Kidney tubule cell (primary cell): ENCODE measurements at places on chromosomes 1 and 21.

GRCh38 chr1:119811985-119812557 is 811 bp upstream of the REG4 start:
- DNase-seq, result no peak

GRCh38 chr1:205456383-205456867 is 580 bp upstream of the BLACAT1 start:
- DNase-seq, result no peak

DNA sequence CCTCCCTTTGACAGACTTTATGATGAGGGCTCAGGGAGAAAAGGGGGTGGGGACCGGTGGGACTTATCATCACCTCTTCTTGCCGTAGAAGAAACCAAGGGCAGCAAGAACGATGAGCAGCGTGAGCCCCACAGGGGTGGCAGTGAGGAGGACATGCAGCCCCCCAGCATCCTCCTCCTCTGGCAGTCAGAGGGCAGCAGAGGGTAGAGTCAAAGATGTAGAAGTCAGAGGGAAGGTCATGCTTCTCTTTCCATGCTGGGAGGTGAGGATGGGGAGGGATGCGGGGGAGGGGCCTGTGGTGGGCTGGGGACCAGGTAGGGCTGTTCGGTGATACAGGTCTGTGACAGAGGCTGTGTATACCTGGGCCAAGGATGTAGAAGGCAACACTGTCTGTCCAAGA is 14.8 kb downstream of the INSRR start:
- DNase-seq, result no peak

GRCh38 chr1:43818691-43819090 is 111.4 kb downstream of the ST3GAL3 start:
- DNase-seq, result no peak

DNA sequence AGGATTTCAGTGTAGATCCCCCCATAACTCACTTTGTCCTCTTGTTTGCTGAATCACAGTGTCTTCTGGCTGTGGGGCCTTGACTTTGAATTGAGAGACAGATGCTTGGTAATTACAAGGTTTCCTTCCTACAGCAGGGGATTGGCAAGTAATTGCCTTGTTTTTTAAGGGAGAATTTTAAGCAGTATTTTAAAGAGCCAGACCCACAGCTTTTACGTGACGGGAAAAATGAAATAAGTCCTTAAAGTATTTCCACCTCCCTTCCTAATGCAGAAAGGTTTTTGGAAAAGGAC is 41.0 kb downstream of the PGBD5 start:
- DNase-seq, result no peak

GRCh38 chr1:203281851-203282661 is 23.3 kb upstream of the BTG2 start:
- DNase-seq, result no peak

GRCh38 chr1:22115286-22115685 is 27.6 kb downstream of the WNT4 start:
- DNase-seq, result no peak

GRCh38 chr21:21268061-21268471 is 269.9 kb downstream of the NCAM2 start:
- DNase-seq, result no peak

- DNase-seq, result no peak
These were observed 62.7 kb downstream of the CENPF start for GRCh38 chr1:214665606-214666110.

DNA sequence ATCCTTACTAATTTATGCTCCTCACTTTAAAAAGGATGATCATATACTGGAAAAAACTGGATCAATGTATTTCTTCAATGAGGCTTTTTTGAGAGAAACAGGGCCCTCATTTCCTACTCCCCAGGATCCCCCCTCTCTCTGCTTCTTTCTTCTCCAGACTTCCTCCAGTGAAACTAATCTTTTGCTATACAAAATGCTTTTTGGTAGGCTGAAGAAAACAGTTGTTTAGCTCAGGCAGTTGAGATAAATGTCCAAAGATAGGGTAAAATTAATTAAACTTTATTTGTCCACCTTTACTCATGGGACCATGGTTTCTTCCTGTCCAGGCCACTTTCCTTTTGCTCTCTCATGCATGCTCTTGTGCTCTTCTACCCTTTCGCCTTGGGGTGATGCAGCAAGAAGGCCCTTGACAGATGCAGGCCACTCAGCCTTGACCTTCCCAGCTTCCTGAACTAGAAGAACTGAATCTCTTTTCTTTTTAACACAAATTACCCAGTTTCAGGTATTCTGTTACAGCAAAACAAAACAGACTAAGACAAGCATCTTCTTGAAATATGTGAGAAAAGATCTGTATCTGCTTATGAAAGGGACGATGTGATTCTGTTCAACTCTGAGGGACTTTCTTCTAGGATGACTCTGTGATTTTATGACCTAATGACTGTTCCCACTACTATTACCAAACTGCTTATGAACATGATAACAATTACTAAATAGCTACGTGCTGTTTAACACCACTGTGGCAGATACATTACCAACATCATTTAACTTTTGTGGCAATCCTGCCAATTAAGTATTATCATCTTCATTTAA is 63.7 kb downstream of the NVL start:
- DNase-seq, result peak; percentile 14

DNA sequence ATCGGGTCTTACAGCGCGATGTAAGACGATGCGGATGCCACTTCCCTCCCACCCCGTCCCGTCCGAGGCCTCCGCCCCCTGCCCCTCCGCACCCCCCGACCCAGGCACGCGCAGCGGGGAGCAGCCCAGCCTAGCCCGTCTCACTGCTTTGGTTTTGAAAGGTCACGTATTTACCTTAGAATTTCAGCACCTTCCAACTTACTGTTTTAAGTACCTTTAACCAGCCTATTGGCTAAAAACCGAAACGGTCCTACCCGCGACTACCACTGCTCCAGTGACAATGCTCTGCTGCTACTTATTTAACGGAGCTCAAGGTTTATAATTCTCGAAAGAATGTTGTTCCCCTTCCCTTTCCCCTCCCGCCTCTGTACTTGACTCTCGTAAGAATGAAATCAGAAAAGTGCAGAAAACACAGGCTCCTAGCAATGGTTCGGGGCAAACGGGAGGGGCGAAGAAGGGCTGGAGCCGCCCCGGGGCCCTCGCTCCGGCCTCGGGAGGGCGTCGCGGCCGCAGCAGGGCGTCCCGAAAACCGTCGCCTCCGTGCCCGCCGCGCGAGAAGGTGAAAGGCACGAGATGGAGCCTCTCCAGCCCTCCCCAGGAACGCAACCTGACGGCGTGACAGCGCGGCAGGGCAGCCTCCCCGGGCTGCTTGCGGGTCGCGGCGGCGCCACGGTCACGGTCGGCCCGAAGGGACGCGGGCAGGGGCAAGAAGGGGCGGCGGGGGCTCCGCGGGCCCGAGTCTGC is 667 bp downstream of the TMEM50B start:
- peak; percentile 42 for DNase-seq

GRCh38 chr1:149888999-149889289 is 10.4 kb upstream of the BOLA1 start:
- DNase-seq, result no peak

DNA sequence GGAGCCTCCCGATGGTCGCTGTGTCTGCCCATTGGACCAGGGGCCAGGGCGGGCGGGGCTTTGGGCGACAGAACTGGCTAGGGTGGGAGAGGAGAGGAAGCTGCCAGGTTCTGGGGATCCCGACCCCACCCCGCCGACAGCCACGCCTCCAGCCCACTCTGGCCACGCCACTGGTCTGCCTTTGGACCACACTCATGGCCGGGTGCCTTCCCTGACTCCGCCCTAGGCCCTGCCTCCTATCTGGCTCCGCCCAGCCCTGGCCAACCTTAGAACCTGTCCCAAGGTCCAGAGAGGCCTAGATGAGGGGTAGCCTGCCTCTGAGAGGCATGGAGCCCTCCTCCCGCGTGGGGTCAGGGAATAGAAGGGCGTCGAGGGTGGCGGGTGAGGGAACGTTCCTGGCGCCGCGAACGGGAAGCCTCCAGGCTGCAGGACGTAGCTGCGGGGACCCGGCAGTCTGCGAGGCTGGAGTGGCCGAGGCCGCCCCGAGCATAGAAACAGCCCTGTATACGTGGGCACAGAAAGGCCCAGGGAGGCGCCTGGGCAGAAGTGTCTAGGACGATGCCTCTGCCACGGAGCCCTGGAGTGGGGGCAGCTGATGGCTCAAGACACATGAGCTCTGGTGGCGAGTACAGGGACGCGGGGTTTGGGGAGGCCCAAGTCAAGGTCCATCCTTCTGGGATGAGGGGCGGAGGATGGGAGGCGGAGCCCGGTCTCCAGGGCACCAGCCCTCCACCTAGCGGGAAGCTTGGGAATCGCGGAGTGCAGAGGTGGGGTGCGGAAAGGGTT is 11.5 kb upstream of the COL16A1 start:
- DNase-seq, result peak; percentile 81

GRCh38 chr1:97693601-97694000 is 227.2 kb downstream of the DPYD start:
- no peak for DNase-seq

- DNase-seq, result no peak
These were observed 8.6 kb upstream of the ACTN2 start for GRCh38 chr1:236677641-236678235.

DNA sequence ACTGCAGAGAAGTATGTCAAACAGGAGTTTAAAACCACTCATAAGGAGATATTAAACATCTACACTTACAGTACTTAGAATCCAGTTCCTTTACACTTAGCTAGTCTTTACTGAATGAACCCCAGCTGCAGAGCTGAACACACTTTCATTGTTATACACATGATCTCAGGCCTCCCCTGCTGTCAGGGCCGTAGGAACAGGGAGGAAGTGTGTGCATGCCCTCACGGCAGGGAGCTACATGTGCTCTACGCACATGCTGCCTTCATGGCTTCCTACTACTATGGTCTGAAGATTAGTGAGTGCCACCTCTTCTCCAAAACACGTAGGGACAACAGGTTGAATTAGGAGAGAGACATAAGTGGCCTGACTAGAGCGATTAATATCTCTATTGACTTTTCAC is 191.5 kb downstream of the SIPA1L2 start:
- no peak for DNase-seq

DNA sequence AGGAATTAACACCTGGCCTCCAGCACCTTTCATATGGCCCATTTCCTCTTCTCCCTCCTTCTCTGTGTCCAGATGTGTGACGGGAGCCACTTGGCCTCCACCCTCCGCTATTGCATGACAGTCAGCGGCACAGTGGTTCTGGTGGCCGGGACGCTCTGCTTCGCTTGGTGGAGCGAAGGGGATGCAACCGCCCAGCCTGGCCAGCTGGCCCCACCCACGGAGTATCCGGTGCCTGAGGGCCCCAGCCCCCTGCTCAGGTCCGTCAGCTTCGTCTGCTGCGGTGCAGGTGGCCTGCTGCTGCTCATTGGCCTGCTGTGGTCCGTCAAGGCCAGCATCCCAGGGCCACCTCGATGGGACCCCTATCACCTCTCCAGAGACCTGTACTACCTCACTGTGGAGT is 5.6 kb downstream of the TMEM61 start:
- DNase-seq, result no peak

GRCh38 chr1:199593475-199593874 is 434.0 kb upstream of the NR5A2 start:
- DNase-seq, result no peak

- no peak for DNase-seq
These were observed 101.2 kb upstream of the ERG start for GRCh38 chr21:38599381-38599975.

- DNase-seq, result no peak
These were observed 4.0 kb downstream of the USP24 start for GRCh38 chr1:55210990-55211801.

GRCh38 chr1:63877816-63878215 is 104.0 kb downstream of the ROR1 start:
- DNase-seq, result peak; percentile 92

DNA sequence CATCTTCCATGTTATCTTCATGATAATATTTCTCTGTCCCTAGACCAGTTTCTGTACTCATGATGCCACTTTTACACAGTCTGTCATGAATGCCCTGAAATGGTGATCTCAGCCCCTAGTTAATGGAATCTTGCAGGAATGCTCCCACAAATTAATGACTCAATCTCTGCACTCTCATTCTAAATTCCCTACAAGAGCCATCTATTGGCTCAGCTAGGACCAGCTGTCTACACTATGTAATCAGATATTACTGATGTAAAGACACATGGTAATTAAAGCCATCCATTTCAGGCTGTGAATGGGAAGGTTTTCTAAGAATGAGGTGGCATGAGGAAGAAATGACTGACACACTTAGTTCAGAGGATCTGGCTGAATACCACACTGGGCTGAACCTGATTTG is 199.1 kb upstream of the KCND3 start:
- DNase-seq, result no peak

GRCh38 chr1:203126151-203126865 is 1.2 kb upstream of the ADORA1 start:
- peak; percentile 50 for DNase-seq

- peak; percentile 25 for DNase-seq
These were observed 50.5 kb upstream of the IKBKE start for GRCh38 chr1:206419783-206420182.

- DNase-seq, result no peak
These were observed 13.9 kb upstream of the RHOU start for GRCh38 chr1:228721407-228721806.

DNA sequence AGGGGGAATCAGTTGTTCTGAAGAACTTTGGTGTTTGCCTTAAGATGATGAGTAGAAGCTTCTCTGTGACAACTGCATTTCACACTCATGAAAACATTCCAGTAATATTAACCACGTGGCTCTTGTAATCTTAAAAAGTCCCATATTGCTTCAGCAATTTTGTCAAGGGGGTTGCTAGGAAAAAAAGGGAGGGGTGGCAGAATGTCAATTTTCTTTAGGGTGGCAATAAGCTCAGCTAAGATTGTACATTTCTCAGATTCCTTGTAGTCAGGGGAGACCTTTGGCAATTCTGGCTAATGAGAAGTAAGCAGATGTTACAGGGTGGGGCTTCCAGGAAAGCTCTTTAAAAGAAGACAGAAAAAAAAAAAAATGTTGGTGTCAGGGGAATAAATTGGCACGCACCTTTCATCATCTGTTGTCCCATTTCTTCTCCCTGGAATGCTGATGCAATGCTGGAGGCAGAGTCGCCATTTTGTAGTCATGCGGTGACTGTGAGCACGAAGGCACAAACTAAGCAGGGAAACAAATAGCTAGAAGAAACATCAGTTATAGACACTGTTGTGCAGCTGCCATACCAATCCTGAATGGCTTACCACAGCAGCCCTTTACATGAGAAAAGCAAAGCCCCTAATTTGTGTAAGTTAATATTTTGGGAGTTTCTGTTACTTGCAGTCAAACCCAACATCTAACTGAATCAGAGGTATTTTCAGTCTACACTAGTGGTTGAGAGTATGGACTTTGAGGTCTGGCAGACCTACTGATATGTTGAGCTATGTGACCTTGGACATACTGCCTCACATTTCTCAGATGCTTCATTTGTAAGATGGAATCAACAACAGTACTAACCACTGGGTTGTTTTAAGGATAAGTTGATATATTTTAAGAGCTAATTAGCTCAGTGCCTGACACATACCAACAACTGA is 56.1 kb upstream of the MRPS6 start:
- DNase-seq, result no peak

GRCh38 chr1:230536641-230537155 is 105.6 kb upstream of the COG2 start:
- DNase-seq, result no peak

- DNase-seq, result peak; percentile 64
These were observed 49.8 kb upstream of the SCAF4 start for GRCh38 chr21:31781737-31782136.
